ENCODE measurements at places on chromosomes 6 and 20.

- no peak for DNase-seq
Observed at GRCh38 chr6:119430805-119431204, 81.2 kb upstream of the MAN1A1 start.

DNA sequence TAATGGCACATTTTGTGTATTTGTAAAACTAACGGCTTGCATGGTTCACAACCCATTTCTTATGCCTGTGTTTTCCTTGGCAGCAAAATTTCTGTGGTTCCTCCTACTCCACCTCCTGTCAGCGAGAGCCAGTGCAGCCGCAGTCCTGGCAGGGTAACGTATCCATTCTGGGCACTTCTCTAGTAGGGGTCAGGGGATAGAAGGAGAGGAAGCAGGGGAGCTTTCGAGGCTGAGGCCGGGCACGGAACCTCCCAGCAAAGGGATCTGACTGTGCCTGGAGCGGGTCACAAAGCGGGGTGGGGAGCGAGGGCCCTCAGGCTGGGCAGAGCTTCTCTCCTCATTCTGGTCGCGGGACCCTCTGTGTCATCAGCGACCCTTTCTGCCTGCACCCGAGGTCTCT is 58.4 kb downstream of the SYTL3 start:
- DNase-seq, result no peak

- no peak for DNase-seq
Observed at GRCh38 chr6:81818901-81819361, 66.5 kb upstream of the TENT5A start.

DNA sequence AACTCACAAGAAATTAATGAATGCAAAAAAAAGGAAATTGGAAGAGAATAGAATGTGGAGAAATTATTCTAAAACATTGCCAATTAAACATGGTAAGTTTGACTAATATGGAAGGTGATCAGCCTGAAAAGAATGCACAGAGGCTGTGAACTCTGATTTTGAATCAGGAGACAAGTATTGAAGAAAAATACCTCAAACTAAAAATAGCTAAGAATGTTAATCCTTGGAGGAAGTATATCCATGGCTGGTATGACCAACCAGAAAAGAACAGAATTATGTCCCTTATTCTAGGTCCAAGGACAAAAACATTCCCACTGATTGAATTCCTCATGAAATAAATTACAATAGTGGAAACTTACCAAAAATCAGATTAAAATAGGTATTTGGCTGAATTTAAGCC is 7.3 kb upstream of the RIMS1 start:
- peak; percentile 21 for DNase-seq

DNA sequence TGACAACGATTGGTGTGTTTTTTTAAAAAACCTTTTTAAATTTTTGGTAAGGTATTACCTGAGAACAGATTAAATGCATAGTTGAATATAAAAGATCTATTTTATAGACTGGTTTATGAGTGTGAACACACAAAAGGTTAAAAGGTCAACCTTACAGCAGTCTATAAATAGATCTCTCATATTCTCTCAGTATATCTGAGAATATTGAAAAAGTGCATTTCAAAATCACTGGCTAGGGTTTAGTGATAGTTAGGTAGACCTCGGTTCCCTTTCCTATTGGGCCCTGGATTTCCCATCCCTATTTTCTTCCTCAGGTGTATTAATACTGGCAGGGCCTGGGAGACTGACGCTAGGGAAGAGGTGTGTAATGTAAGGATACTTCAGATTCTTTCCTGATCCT is 723 bp upstream of the ZNF451 start:
- no peak for DNase-seq

- no peak for DNase-seq
Observed at GRCh38 chr6:160253292-160253691, 5.3 kb downstream of the SLC22A2 start.

- DNase-seq, result no peak
Observed at GRCh38 chr6:146100776-146101175, 71.9 kb downstream of the GRM1 start.

DNA sequence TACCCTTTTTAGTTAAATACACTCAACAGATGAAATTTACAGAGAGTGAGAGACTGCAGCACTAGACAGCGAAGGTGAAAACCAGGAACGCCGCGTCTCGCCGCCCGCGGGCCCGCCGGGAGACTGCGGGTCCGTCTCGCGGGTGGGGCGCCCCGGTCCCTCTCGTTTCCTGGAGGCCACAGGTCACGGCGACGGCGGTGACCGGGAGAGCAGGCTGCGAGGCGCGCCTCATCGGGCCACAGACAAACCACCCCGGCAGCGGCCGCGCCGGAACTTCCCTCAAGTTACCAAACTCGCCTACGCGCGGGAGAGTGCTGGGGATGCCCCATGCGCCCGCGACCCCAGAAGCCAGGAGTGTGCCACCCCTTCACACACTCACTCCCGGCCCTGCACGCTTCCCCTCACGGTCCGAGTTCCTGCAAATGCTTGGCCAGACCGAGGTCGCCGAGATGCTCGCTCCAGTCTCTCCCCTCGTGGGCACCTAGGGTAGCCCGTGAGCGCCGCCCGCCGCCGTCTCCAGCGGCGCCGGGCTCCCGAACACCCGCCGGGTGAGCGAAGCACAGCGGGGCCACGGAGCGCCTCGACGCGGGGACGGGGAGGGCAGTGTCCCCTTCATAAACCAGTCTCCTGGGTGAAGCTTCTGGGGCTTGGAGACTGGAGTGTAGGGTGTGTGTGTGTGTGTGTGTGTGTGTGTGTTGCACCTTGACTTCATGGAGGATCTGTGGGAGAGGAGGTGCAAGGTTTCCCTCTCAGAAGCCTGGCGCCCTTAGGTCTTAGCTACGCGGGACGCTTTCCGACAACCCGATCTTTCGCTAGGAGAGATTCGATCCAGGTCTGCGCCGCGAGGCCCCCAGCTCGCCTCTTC is 1.4 kb downstream of the BACH2 start:
- no peak for DNase-seq
